ENCODE measurements at places on chromosomes 3 and 15.

GRCh38 chr15:23422099-23422945, 24.7 kb downstream of the GOLGA6L2 start:
- DNase-seq = no peak

- DNase-seq = no peak
Observed at GRCh38 chr3:125349556-125350165, 25.5 kb downstream of the ZNF148 start.

GRCh38 chr3:12131351-12132090, 27.2 kb downstream of the TIMP4 start:
- DNase-seq = no peak

DNA sequence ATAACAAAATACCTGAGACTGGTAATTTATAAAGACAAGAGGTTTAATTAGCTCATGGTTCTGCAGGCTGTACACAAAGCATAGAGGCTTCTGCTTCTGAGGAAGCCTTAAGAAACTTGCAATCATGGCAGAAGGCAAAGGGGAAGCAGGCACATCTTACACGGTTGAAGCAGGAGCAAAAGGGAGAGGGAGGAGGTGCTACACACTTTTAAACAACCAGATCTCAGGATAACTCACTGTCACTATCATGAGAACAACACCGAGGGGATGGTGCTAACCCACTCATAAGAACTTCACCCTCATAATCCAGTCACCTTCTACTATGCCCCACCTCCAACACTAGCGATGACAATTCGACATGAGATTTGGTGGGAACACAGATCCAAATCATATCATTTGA, 54.4 kb downstream of the ATP8B4 start:
- no peak for DNase-seq

DNA sequence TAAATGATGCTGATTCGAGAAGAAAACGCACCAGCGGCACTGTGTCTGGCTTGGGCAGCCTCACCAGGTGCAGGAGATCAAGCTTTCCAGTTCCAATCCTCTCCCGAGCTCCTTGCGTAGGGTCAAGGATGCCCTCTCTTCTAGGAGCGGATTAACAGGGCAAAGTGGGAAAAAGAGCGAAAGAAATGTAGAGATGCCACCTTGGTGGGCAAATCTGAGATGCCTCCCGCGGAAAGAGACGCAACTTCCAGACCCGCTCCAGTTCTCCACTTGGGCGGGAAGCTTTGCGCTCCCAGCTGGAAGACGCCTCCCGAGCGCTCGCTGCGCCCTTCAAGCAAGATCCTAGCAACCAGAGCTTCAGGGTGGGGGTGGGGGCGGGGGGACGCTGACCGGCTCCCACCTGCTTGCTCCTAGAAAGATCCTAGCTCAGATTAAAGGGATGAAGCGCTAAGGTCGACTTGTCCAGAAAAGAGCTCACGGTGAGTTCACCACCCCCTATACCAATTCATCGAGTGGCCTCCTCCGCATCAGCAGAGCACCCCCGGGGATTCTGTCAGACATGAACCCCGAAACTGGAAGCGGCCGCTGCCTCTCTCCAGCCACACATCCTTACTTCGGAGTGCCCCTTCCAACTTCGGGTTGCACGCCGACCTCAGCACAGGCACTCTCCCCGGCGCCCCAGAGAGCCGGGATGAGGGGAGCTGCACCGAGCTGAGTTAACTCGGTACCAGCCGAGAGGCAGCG, 769 bp downstream of the TAFA4 start:
- DNase-seq = no peak

DNA sequence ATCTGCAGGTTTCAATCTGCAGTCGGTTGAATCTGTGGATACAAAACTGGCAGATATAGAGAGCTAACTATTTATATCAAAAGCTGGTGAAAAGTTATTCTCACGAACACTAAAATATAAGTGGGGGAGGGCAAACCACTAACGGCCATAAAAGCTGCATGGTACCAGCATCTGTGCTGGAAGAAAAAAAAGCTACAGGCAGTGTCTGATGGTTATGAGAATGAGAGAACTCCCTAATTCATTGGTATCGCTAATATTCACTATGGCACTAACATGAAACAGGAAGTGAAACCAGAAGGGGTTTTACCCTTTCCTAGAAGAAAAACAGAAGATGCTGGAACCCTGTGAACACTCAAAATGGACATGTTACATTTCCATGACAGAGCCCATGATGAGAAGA, 15.9 kb downstream of the CEP70 start:
- DNase-seq = no peak

GRCh38 chr3:170697131-170697530, 111.3 kb upstream of the SLC7A14 start:
- DNase-seq = no peak

GRCh38 chr3:124402791-124403190, 327.5 kb upstream of the UMPS start:
- no peak for DNase-seq

- DNase-seq = no peak
Observed at GRCh38 chr3:172846103-172846561, 95.6 kb downstream of the ECT2 start.

DNA sequence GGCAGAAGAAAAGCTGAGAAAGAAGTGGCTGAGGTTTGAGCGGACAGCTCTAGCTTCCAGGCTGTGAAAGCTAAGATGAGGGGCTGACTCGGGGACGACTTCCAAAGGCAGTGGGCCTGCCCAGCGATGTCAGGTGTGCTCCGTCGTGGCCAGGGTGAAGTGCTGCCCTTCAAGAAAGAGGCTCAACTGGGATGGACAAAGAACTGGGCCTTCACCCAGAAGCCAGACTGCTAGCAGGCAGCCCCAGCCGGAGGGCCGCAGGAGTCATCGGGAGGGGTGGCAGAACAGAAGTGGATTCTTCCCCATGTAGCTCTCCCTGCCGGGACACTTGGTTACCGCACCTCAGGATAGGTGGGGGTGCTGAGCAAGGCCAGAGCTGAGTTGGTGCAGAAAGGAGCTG, 13.1 kb upstream of the SEC13 start:
- no peak for DNase-seq

DNA sequence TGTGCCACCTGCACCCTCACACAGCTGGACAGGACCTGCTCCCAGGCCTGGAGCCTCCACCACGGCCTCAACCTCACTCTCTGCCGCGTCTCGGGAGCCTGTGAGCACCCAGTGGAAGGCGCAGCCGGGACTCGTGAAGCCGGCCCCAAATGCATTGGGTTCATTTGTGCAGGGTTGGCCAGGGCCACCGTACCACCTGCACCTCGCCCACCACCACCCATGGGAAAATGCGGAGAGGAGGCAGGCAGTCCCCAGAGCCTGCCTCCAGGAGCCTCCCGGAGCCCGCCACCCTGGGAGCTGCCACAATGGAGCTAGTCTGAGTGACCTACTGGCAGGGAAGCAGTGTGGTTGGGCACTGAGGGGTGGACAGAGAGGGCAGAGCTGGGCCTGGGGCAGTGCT, 62.5 kb upstream of the HRH1 start:
- DNase-seq = no peak

GRCh38 chr15:98694161-98694560, 45.8 kb downstream of the IGF1R start:
- DNase-seq = no peak

DNA sequence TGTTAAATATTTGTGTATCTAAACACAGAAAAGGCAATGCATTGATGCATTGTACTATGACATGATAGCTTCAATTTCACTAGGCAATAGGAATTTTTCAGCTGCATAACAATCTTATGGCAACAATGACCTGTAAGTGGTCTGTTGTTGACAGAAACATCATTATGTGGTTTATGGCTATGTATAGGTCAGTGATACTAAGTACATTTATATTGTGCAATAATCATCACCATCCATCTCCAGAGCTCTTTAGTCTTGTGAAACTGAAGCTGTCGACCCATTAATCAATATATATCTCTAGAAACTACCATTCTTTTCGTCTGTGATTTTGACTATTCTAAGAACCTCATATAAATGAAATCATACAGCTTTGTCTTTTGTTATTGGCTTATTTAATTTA, 200.1 kb upstream of the ZNF717 start:
- DNase-seq = no peak

DNA sequence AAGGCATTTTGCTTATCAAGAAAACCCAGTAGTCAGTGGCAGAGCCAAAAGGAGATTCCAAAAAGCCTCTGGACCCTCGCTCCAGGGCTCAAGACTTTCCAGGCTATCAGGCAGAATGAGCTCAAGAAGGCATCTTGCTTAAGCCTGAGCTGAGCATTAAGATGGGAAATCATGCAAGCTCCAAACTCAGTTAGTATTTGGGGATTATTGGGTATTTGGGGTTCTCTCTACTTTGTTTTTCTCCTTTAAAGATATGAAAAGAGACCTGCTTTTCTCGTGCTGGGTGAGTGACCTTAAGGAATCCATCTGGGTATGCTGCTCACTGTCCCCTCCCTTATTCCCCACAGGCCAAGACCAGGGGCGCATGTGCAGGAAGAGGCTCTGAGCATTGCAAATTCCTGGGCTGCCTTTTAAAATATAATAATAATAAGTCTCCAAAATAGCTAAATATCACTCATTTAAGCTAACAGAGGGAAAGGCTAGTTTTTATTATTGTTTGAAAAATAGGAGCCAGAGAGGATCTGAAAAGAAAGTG, 75.4 kb upstream of the HACD2 start:
- no peak for DNase-seq

DNA sequence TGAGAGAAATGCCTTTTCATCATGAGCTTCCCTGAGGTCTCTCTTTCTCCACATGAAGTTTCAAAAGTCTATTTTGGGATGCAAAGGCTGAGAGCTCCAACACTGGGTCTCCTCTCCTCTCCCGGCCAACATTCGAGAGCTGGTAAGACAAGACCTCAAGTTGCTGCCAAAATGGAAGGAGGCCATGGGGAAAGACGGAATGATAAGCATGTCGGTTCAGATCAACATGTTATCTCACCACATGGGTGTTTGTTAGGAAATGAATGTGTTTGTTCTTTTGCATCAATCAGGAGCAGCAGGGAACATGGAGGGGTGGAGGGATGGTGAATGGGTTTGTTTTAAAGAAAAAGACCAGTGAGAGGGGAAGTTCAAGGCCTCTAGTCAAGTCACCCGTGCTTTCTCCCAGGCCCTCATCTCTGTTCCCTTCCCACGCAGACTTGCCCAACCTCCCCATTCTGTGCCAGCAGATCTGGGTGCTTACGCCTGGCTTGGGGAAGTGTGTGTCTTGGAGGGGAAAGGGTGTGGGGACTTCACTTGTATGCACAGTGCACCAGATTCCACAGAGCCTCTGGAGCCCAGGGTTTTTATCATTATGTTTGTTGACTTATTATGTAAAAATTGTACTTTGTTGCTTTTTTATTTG, 23.5 kb upstream of the ATP10A start:
- no peak for DNase-seq

- no peak for DNase-seq
Observed at GRCh38 chr15:52551762-52552161, 17.1 kb downstream of the ARPP19 start.

DNA sequence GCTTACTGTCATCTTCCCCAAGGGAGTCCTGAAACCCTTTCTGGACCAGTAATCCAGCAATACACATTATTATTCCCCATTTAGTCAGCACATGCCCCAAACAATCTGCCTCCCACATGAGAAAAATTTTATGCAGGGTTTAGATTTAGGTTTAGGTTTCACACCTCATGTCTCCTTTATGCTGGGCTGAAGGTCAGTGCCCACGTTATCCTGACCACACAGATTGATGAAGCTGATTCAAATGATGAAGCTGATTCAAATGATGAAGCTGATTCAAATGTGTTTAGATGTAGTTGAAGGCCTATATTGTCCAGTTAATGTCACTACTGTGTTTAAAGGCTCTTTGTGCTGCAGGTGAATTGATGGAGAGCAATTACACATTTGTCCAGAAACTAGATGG, 18.1 kb upstream of the ZBED2 start:
- no peak for DNase-seq

DNA sequence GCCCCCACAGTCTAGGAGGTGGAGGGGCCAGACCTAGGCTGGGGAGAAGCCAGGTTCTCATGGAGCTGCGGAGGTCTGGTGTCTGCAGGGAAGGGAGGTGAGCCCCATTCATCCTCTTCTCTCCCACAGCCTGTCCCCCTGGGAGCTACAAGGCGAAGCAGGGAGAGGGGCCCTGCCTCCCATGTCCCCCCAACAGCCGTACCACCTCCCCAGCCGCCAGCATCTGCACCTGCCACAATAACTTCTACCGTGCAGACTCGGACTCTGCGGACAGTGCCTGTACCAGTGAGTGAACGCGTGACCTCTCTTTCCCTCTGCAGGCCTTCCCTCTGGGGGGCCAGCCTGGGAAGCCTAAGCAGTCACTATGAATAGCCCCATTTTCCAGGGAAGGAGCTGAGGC, 14.1 kb downstream of the EPHB3 start:
- DNase-seq = no peak

DNA sequence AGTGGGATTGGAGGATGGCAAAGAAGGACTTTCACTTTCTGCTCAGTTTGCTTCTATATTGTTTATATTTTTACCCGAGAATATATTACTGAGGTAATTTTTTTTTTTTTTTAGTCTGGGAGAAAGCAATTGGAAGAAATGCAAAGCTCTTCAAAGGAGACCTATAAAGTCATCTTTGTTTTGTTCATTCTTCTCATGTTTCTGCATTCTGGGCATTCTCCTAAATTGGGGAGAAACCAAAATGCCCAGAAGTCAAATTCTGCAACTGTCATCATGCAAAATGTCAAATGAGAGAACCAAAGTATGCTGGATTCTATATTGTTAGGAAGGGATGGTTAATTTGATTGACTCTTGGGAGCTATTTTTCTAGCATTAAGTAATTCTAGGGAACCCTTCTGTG, 168.3 kb upstream of the TSC22D2 start:
- DNase-seq = no peak

DNA sequence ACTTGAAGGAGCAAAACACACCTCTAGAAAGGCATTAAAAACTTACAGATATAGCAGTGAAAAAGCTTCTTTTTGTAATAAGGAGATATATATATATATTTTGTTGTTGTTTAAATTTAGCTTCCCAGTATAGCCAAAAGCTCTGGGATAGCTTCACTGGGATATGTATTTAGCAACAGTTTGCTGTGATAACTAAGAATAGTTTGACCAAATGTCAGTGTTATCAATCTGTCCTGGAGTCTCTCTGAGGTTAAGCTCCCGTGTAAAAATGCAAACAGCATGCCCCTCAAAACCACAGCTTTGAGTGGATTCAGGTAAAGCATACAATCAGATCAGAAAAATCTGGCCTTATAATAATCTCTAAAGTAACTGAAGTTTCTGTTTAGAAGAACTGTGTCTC, 2.9 kb downstream of the CADPS start:
- DNase-seq = no peak

DNA sequence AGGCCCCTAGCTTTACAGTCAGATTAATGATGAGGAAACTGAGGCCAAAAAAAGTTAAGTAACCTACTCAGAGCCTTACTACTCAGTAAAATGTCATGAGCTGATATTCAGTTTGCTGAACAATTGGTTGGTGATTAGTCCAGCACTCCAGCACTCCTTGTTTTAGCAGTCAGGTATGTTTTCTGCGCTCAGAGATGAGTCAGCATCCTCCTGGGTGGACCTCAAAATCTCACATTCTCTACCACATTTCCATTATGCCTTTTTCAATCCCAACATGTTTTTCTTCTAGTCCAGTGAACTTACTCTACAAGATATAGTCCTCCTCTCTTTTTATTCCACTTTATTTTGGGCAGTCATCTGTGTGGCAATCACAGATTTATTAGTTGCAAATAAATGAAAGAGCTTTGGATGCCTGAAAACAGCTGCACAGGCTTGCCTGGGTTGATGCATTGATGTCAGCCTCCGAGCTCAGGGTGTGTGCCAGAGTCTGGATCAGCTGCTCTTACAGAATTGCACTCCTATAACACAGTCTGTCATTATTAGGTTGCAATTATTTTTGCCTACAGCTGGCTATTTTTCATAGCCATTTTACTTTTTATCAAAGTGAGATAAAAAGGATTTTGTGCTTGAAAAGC, 133.2 kb downstream of the ARPP21 start:
- peak; percentile 20 for DNase-seq

All from hippocampal formation (tissue), 2 donors.